Aorta (tissue), 5 donors: ENCODE measurements at places on chromosomes 7 and 10.

GRCh38 chr10:102994531-102995295, 76.6 kb downstream of the CNNM2 start:
- no peak for DNase-seq
- H3K27ac ChIP-seq: no peak overlapping the region
- no peaks in the 10 kb centered on the region for H3K27me3 ChIP-seq
- no peaks in the 10 kb centered on the region for H3K36me3 ChIP-seq

- H3K4me1 ChIP-seq: no peaks in the 10 kb centered on the region
- no peak overlapping the region for H3K4me3 ChIP-seq
- H3K27ac ChIP-seq: no peak overlapping the region
- no peak for DNase-seq
- H3K27me3 ChIP-seq: no peaks in the 10 kb centered on the region
- no peaks in the 10 kb centered on the region for H3K36me3 ChIP-seq
Observed at GRCh38 chr10:102455893-102456471, 4.6 kb upstream of the C10orf95 start.

- H3K4me3 ChIP-seq: no peak overlapping the region
- H3K36me3 ChIP-seq: no peaks in the 10 kb centered on the region
- no peak for DNase-seq
Observed at GRCh38 chr10:14683256-14683655, 91.4 kb downstream of the FAM107B start.

DNA sequence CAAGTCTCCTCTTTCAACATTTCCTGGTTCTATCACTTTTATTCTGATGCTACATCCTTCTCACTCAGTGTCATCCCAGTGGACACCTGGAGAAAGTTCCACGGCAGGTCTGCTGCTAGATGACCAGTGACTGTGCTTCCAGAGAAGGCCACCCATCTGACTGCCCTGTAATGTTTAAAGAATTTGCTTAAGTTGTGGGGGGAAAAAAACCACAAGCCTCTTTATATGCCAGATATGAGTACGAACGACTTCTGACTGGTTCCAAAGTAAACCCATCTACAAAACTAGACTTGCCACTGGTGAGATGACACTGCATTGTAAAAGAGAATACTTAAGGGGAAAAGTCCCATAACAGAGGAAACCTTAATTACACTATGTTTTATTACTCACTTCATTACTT, 69.6 kb upstream of the VWC2 start:
- H3K27me3 ChIP-seq: no peaks in the 10 kb centered on the region
- H3K4me1 ChIP-seq: no peaks in the 10 kb centered on the region
- no peak for DNase-seq
- H3K4me3 ChIP-seq: no peak overlapping the region
